ENCODE measurements at places on chromosomes 11 and 22.

- DNase-seq = no peak
Observed at GRCh38 chr11:65863889-65864705, 3.9 kb downstream of the MUS81 start.

GRCh38 chr11:28833670-28834069 is 725.5 kb downstream of the METTL15 start:
- no peak for DNase-seq

DNA sequence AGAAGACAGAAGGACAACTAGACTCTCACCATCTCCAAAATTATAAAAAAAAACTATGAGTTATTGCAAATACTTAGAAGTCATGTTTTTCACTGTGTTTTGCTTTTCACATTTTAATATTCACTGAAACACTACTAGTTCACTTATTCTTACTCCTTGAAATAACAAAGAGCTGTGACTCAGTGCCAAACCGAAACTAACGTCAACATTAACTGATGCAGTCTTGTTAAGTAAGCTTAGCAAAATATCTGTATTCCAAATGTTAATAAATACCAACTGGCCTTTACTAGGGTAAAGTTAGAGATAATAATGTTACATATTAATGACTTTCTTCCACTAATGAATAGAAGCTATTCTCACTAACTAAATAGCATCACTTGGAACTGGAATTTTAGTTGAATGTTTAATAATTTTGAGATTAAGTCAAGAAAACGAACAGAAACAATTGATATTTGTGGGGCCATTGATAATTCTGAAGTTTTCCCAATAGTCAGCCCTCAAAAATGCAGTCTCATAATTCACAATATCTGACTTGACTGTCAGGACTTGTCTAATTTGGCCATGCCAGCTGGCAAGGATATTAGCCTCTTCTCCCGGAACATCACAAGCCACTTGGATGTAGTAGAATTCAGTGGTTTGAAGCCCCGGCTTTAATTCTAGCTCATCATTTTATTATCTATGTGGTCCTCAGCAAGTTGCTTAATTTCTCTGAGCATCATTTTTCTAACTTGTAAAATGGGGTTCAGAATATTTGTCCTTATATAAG is 230.1 kb upstream of the DDI1 start:
- no peak for DNase-seq

GRCh38 chr11:88523386-88524071 is 186.0 kb upstream of the CTSC start:
- DNase-seq = no peak

DNA sequence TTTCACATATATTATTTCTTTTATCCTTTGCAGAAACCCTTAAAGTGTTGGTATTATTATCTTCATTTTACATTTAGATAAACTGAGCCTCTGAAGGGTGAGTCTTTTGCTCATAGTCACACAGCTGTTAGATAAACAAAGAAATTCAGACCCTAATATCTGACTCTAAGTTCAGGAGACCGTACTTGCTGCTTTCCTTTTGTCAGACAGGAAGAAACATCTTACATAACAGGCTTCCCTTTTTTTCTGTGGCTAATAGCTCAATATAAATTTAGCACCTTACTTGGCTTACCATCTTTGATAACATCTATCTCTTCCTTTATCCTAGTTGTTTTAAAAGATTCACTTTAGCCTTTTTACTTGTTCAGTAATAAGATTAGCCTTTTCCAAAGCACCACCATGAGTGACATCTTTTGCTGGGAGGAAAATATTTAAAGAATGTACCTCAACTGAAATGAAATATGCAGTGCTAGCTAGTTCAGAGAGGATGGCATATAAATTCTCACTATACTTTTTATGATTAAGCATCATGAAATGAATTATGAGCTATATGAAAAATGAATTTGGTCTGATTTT is 128.6 kb downstream of the WNT11 start:
- no peak for DNase-seq

GRCh38 chr22:22195265-22196017 is 49.1 kb upstream of the VPREB1 start:
- peak; percentile 73 for DNase-seq

GRCh38 chr11:69009441-69010211 is 3.4 kb downstream of the MRGPRF start:
- no peak for DNase-seq

DNA sequence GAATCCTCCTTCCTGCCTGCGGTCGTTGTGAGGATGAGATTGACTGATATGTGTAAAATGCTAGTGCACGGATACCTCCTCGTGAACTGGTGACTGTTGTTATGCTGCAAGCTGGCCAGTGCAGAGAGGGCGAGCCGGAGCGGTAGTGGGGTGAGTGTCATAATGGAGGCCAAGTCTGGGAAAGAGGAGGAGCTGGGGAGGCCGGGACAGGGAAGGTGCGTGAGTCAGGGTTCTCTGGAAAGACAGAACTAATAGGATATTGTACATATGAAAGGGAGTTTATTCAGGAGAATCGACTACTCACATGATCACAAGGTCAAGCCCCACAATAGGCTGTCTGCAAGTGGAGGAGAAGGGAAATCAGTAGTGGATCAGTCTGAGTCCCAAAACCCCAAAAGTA is 56.8 kb upstream of the FADD start:
- no peak for DNase-seq

DNA sequence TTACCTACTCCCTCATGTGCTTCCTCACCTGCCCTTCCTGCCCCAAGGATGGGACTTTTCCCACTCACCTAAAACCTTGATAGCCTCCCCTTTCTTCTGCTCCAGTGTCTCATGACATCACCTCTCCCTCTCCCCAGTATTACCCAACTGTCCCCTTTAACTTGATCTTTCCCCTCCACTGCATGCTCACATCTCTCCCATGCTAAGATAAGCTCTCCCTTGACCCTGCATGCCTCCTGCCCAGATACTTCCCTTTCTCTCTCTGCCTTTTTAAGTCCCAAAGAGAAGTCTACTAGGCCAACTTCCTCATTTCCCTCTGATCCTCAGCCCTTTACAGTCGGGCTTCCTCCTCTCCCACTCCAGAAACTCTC is 14.8 kb downstream of the CD3E start:
- no peak for DNase-seq

GRCh38 chr11:129974672-129975071 is 28.0 kb downstream of the PRDM10 start:
- DNase-seq = no peak

DNA sequence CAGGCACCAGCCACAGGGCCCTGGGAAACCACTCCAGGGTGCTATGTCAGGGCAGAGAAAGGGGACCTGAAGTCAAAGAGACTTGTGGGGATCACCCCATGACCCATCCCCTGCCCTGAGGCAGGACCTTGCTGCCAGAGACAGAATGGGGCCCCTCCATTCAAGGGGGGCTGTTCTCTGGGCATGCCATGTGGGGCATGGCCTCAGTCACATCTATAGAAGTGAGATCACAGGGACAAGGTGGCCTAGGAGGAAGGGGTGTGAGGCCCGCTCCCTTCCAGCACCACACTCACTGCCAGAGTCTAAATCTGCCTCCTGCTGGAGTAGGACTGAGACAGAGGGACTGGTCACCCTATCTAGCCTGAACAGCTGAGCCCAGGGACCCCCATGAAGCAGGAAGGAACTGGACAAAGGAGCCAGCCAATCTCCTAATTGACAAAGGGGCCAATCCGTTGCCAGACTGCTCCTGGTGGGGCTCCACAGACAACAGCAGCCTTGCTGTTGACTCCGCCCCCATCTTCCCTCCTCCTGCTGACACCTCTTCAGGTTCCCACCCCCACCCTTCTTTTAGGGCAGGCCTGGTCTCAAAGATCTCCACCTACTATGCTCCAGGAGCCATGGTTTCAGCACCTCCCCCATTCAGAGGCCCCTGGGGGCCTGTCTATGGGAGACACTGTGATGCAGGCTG is 26.0 kb downstream of the NEAT1 start:
- DNase-seq = no peak

DNA sequence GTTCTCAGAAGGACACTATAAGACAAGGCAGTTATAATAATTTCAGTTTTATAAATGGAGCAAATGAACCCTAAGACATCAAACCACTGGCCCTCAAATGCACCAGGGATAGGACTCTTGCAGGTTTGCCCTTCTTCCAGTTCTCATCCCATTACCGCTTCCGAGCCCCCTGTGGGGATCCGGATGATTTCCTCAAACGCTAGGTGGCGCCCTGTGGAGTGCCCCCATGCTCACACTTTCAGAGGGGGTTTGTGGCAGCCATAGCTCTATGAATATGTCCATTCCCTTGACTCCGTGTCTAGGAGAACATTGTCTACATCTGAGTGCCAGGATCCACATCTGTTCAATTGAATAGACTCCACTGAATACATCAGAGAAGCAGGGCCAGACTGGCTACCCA is 816.3 kb downstream of the NTM start:
- DNase-seq = no peak

- DNase-seq = no peak
Observed at GRCh38 chr22:46111645-46112306, 38.5 kb upstream of the PPARA start.

DNA sequence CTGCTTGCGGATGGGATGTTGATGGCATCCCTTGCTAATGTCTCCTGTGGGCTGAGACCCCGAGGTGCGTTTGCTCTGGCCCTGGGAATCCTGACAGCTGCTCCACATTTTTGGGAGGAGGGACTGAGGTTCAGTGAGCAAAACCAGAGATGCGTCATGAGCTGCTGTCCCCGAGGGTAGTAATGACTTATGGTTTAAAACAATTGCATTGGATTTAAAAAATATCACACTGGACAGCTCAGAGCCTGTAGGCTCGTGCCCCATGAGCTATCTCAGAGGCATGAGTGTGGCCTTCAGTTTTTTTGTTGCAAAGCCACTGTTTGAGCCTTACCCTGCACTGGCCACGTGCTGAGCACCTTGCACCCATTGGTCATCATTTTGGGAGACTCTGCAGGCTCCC is 20.9 kb upstream of the PARVG start:
- DNase-seq = no peak

DNA sequence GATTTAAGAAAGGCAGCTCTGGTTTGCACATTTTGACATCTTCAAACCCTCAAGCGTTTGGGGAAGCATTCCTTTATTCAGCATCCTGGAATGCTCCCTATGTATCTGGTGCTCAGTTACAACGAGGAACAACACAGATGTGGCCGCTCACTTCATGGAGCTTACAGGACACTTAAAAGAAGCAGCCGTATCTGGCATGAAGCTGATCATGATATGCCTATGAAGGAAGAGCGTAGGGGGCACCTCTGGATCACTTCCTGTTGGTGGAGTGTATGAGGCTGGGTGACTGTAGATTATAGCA is 72.3 kb upstream of the TP53I11 start:
- DNase-seq = no peak

GRCh38 chr11:107665018-107665417 is 46.8 kb downstream of the SLN start:
- no peak for DNase-seq

- no peak for DNase-seq
Observed at GRCh38 chr22:49918911-49919881, 762 bp downstream of the CRELD2 start.

DNA sequence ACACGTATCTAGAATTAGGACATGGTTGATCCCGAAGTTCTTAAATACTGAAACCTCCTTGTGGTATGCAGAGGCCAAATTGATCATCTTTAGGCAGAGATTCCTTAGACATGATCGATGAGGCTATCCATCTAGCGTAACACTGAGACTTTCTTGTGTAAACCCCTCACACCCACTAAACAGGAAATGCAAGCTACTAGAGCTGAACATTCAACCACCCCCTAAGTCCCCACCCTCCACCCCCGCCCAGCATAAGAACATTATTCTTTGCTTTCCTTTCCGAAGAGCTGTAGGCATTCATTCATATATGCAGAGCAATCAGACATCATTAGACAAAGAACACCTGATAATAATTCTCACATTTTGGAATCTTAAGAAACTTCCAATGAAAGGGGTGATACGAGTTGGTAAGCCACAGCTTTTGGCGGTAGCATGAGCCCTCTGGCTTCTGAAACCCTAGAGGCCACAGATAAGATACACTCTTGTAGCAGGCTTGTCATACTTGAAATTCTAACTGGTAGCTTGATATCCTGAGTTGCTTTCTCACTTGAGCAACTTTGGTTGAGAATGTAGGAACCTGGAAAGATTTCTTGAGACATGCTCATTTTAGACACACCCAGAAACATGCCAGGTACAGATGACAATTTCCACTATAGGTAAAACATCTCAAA is 42.2 kb downstream of the FLI1 start:
- no peak for DNase-seq

GRCh38 chr11:15764326-15764725 is 592.0 kb downstream of the SOX6 start:
- no peak for DNase-seq

- DNase-seq = no peak
Observed at GRCh38 chr11:91326751-91327150, 897.9 kb upstream of the FAT3 start.

DNA sequence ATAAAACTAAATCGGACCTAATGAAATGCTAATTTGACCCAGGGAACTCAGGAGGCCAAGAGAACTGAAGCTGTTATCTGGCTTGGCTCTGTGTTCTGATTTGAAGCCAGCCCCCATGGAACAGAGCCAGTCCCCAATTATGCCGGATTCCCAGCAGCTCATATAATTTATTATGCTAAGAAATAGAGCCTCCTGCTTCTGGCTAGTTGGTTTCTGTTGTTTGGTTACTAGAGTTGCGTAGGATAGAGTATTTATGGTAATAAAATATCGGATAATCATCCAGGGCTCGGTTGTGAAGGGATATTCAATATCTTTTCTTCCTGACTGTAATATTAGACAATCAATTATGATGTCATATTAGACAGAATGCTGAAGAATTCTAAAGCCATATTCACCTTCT is 120.4 kb upstream of the TTC12 start:
- DNase-seq = no peak
